ENCODE measurements at places on chromosomes 6 and 20. TPM values are rescaled to one million over a fixed set of nuclear protein-coding genes. Genes with fewer than 3 reads are reported as not detected.

PACSIN1 gene
- not detected for total RNA-seq

CGA gene
- 32.0 TPM for total RNA-seq

MYH7B gene
- total RNA-seq, result 3.1 TPM

RTN4IP1 gene
- total RNA-seq, result 4.1 TPM

MCCD1 gene
- total RNA-seq, result not detected

CRISP2 gene
- not detected for total RNA-seq

All from skin of body (tissue), 3 donors.